Left ventricle myocardium superior (tissue), 1 donor: ENCODE measurements at places on chromosomes 2 and 18. TPM values are rescaled to one million over a fixed set of nuclear protein-coding genes. Genes with fewer than 3 reads are reported as not detected.
A peak's percentile ranks its signal among the peaks of the same experiment; 100 is the strongest.

- no peak for DNase-seq
Observed at GRCh38 chr2:54529935-54530334, 73.8 kb downstream of the SPTBN1 start.

Gene PCGF1
- total RNA-seq = 26.8 TPM

DNA sequence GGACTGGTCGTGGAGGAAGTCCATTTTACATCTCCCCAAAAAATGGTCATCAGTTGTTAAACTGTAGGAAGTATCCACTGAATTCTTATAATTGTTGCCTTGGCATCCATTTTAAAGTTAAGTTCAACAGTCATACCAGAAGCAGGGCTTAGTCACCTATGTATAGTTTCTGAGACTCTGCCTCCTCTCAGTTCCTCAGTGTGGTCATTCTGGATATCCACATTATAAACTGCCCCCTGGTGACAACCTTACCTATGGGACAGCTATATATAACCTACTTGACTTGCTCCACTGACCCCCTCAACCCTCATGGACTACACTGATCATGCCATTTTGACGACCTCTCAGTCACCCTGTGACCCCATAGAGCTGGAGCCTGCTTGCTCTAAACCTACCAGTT is 617.0 kb downstream of the LRP1B start:
- no peak for DNase-seq

Gene FIGN
- total RNA-seq = 16.6 TPM

GRCh38 chr2:197201874-197202273 is 108.7 kb downstream of the ANKRD44 start:
- no peak for DNase-seq

GRCh38 chr2:33873076-33873605 is 274.0 kb upstream of the FAM98A start:
- DNase-seq = no peak

DNA sequence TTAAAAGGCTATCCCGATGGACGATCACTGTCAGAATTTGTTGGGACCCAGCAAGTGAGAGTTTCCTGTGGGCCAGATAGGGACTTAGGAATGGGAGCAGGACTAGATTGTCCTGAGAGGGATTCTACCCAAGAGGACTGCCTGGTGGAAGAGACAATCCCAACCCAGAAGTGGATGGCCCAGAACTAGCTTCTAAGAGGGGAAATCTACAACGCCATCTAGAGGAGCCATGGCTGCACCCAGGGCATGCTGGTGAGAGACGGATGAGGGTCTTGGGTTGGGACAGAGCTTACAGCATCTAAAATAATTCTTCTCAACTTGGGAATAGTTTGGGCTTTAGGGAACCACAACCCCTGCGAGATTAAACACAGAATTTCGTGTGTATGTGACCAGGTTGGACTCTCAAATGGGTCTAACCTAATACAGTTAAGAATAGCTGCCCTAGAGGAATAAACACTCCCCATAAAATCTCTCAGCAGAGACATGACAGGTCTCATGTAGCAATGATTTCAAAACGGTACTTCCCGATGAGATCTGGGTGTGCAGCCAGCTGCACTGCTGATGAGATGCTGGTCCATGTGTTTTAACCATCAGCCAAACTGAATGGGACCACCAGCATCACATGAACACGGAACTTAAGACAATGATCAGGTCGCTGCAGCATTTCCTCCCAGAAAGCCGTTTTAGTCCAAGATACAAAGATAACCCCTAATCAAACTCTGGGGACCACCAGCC is 50.8 kb downstream of the CCBE1 start:
- DNase-seq = no peak

- peak; percentile 83 for DNase-seq
Observed at GRCh38 chr2:134120733-134121630, 132.9 kb upstream of the MGAT5 start.

Gene RND3
- total RNA-seq = 25.1 TPM

DNA sequence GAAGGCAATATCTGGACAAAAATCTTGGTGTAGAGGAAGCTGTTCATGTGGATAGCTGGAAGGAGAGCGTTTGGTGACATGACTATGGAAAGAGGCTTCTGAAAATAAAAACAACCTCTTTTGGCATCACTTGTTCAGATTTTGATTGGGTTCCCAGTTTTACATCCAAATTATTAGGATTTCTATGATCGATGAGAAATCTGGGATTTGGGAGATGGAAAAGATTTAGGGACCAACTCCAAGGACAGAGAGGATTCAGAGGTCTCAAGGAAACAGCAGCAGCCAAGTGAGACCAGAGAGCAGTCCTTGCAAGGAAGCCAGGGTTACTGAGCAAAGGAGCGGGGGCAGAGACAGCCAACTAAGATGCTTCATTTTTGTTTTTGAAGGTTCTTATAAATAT is 441.7 kb downstream of the TRIB2 start:
- DNase-seq = no peak

Gene SLC9A4
- not detected for total RNA-seq

DNA sequence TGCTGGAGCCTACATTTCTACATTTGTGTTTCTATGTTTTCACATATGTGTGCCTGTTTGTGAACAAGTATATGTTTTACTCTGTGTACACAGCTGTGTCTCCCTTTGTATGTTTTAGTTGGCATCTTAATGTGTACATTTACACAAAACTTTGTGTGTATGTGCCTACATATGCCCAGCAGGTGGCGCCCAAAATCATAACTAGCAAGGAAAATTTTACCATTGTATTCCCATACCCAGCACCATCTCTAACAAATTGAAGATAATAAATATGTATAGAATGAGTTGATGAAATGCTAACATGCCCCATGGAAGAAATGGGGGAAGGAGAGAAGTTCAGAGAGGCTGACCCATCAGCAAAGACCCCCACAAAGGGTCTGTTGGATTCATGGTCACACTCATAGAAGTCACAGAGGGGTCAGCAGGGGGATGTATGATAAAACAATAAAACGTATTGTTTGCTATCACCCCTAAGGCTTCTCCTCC is 48.1 kb downstream of the PKDCC start:
- DNase-seq = peak; percentile 81
